ENCODE measurements at places on chromosomes 1 and 21. TPM values are rescaled to one million over a fixed set of nuclear protein-coding genes. Genes with fewer than 3 reads are reported as not detected.

Gene MAP1LC3C
- not detected for total RNA-seq

Gene PLA2G2D
- not detected for total RNA-seq

Gene S100A9
- total RNA-seq = not detected

Gene AADACL3
- total RNA-seq = not detected

Gene CADM3
- 1.3 TPM for total RNA-seq

Gene LPAR3
- total RNA-seq = not detected

Gene LZIC
- total RNA-seq = 25.5 TPM

Gene SPRR2B
- not detected for total RNA-seq

Gene SPRR2E
- not detected for total RNA-seq

Gene FCRL6
- total RNA-seq = not detected

Gene KIF21B
- 4.6 TPM for total RNA-seq

Gene SSU72
- 76.4 TPM for total RNA-seq

Gene TNFRSF18
- total RNA-seq = not detected

Gene LCE1C
- not detected for total RNA-seq

Gene LRRC3
- total RNA-seq = 3.2 TPM

Gene CLCNKA
- total RNA-seq = not detected

Gene MAN1C1
- total RNA-seq = 6.2 TPM

Gene S100A7
- total RNA-seq = not detected

Gene LACTBL1
- total RNA-seq = not detected

Gene SPRR5
- not detected for total RNA-seq

Gene BSND
- not detected for total RNA-seq

Gene NPL
- total RNA-seq = 1.3 TPM

Gene KLF17
- not detected for total RNA-seq

Gene SUSD4
- not detected for total RNA-seq

Gene BRINP2
- total RNA-seq = not detected

Gene RASAL2
- total RNA-seq = 50.5 TPM

Gene TSACC
- not detected for total RNA-seq

Gene JAM2
- 1.8 TPM for total RNA-seq

Gene GUCA2B
- not detected for total RNA-seq
